ENCODE measurements at places on chromosomes 16 and 17.

GRCh38 chr17:35879773-35880654 lies at the start of gene CCL5:
CCL5 (minus strand) TSS chr17:35880360.
- no peak for DNase-seq

GRCh38 chr16:10921536-10922327 lies 20.5 kb downstream of the DEXI start:
- no peak for DNase-seq

- DNase-seq: no peak
These were observed 147.6 kb downstream of the C16orf95 start for GRCh38 chr16:87169509-87169995.

- DNase-seq: no peak
These were observed 12.4 kb upstream of the IL4R start for GRCh38 chr16:27301236-27301861.

GRCh38 chr17:10357768-10358167 lies 15.0 kb downstream of the MYH13 start:
- no peak for DNase-seq

DNA sequence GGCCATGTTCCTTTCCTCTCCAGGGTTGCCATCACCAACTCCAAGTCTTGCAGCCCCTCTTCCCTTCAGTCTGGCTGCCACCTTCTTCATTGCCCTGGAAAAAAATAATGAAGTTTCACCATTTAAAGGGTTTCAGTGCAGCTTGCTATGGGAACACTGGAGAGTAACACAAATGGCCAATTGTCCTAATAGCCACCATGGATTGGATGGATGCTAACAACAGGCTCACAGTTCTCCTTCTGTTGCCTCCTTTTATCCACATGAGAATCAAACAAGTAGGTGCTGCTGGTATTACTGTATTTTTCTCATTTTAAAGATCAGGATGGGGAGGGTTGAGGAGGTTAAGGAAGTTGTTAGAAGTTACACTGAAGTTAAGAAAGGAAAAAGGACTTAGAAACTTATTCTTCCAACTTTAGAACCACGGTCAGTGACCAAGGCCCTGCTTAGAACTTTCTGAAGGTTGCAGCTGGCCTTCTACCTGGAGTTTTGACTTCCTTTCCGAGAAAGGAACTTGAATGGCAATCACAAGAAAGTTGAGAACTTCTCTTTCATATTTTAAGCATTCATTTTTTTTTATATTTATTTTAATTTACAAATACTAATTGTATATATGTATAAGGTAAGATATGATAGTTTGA lies 198.0 kb upstream of the MAF start:
- DNase-seq: no peak

DNA sequence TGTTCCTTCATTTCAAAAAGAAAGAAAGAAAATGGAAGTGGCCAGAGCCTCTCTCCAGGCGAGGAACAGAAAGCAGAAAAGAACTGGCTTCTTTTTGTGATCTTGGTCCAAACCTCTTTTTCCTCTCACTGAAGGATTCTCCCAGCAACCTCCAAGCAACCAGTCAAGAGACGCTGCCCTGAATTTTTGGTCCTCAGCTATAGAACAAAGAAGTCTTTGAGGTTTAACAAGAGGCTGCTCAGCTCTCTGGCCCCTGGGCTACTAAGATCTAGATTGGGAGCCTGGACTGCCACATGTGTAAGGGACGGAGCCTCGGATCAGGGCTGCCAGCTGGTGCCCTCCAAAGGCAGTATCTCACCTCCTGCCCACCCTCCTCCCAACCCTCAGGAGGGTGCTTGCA lies 62.6 kb downstream of the AXIN2 start:
- no peak for DNase-seq

GRCh38 chr16:70660672-70661350 lies 14.5 kb downstream of the IL34 start:
- no peak for DNase-seq

DNA sequence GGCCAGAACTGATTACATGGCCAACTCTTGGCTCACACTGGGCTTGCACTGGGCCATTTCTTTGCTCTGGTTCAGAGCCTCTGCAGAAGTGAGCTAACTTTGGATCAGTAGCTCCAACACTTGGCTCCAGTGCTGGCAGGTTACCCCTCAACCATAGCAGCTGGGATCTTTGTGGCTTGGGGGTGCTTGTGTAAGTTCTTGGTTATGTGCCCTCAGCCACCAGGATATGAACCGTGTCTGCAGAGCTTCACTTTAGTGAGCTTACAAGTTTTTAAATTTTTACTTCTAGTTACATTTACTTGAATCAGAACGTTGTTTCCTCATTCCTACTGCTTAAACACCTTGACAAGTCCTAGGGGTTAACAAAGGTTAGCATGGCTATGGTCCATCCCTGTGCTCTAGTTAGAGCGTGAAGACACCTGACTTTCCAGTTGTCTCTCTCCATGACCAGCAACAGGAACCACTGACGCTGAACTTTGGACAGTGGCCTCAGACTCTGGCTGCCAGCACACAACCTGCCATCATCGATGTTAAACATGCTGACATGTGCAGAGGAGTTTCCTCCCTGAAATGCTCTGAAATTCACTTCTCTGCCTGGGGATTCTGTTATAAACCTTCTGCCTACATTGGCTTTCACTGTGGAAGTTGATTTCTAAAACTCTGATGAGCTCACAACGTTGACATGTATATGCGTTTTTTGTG lies 4.1 kb downstream of the PDF start:
- DNase-seq: no peak

DNA sequence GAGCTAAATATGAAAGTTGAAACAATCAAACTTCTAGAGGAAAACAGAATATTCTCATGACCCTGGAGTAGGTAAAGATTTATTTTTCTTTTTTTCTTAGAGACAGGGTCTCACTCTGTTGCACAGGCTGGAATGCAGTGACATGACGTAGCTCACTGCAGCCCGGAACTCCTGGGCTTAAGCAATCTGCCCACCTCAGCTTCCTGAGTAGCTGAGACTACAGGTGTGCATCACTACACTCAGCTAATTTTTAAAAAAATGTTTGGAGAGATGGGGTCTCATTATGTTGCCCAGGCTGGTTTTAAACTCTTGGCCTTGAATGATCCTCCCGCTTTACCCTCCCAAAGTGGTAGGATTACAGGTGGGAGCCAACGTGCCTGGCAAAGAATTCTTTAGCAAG lies 15.5 kb downstream of the IKZF3 start:
- DNase-seq: no peak

DNA sequence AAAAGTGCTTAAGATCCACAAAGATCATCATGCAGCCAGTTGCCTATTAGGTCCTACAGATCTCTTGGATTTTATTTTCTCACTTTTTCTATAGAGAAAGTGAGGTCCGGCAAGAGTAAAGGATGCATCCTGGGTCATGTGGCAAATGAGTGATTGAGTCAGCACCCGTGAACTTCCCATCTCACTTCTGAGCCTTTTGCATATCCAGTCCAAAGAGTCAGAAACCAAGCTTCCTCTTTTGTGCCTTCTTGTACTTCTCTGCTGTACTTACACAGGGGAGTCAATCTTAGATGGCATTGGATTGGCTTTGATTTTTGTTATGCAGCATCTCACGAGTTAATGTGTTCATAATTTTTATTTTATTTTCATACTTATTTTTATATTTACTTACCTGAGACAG lies 114.2 kb upstream of the IRX5 start:
- DNase-seq: no peak

DNA sequence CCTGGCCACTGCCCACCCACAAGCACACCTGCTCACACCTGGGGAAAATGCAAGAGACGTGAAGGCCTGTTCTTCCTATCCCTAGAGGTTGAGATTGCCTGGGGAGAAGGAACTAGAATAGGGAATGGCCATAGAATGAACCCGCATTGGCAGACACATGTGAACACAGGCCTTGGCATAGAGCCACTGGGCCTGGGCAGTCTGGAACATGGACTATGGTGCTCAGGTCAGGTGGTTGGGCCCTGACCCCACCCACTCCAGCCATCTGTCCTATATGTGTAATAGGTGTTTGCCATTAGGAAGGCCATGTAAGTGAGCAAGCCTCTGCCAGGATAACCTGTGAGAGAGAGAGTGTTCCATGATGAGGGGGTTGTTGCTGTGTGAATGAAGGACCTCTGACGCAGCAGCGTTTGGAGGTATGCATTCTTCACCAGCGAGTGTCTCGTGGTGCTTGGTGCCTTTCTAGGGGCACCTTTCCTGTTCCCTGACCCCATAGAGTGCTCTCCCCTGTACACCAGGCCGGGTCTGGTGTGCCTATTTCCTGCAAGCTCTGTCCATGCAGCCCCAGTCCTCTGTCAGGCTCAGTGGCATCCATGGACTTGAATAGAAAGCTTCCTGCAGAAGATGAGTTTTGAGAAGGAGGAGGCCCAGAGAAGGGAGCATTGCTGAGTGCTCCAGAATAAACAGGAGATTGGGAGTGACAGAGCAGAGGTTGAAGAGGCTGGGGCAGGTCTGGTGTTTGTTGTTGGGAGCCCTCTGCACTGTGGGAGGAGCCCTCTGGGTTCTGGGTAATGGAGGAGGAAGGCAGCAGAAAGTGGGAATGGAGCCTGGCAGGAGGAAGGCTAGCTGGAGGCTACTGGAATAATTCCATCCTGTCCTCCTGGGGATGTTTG lies 15.6 kb downstream of the CTRL start:
- no peak for DNase-seq

- no peak for DNase-seq
These were observed 6.7 kb upstream of the ABCA9 start for GRCh38 chr17:69067274-69068047.

Data from dorsolateral prefrontal cortex (tissue), 122 donors.